ENCODE measurements at places on chromosomes 3 and 15. TPM values are rescaled to one million over a fixed set of nuclear protein-coding genes. Genes with fewer than 3 reads are reported as not detected.

SLC28A1 gene
- not detected for total RNA-seq

EBLN2 gene
- total RNA-seq, result 12.4 TPM

AP3B2 gene
- not detected for total RNA-seq

LMCD1 gene
- 6.3 TPM for total RNA-seq

SEMA4B gene
- total RNA-seq, result 8.5 TPM

GOLGA6B gene
- not detected for total RNA-seq

DPPA2 gene
- total RNA-seq, result not detected

LNP1 gene
- total RNA-seq, result 2.2 TPM

TRPM1 gene
- 0.27 TPM for total RNA-seq

ZBBX gene
- total RNA-seq, result 0.07 TPM

SLC2A2 gene
- total RNA-seq, result not detected

RHOV gene
- not detected for total RNA-seq

FBXO45 gene
- 29.4 TPM for total RNA-seq

CLEC3B gene
- total RNA-seq, result not detected

NPAP1 gene
- total RNA-seq, result not detected

VPS18 gene
- total RNA-seq, result 38.8 TPM

PLA2G4D gene
- not detected for total RNA-seq

CRBN gene
- 82.9 TPM for total RNA-seq

IFT57 gene
- total RNA-seq, result 52.3 TPM

VGLL3 gene
- total RNA-seq, result 3.7 TPM

ARL14 gene
- 0.22 TPM for total RNA-seq

CCR4 gene
- total RNA-seq, result under 0.01 TPM

SLC22A14 gene
- 0.13 TPM for total RNA-seq

PPP1R14D gene
- not detected for total RNA-seq

MED12L gene
- total RNA-seq, result 0.57 TPM

DNAH12 gene
- under 0.01 TPM for total RNA-seq

NR2E3 gene
- 0.27 TPM for total RNA-seq

COL7A1 gene
- total RNA-seq, result 0.14 TPM

TMEM202 gene
- total RNA-seq, result not detected

CASR gene
- total RNA-seq, result not detected

CILP gene
- not detected for total RNA-seq

TPRG1 gene
- 0.13 TPM for total RNA-seq

SCN11A gene
- total RNA-seq, result 0.27 TPM

TMEM212 gene
- not detected for total RNA-seq

FAM81A gene
- total RNA-seq, result 1.1 TPM

CD86 gene
- not detected for total RNA-seq

SPTBN5 gene
- 8.5 TPM for total RNA-seq

XCR1 gene
- total RNA-seq, result not detected

GUCA1C gene
- not detected for total RNA-seq

RAB8B gene
- 112 TPM for total RNA-seq

ULK4 gene
- 27.4 TPM for total RNA-seq

RBM5 gene
- total RNA-seq, result 202 TPM

ANKRD34C gene
- total RNA-seq, result not detected

SI gene
- not detected for total RNA-seq

MORC1 gene
- total RNA-seq, result not detected
